ENCODE measurements at places on chromosomes 5 and 9. TPM values are rescaled to one million over a fixed set of nuclear protein-coding genes. Genes with fewer than 3 reads are reported as not detected.

The CTSV gene
- 0.46 TPM for total RNA-seq

The RASEF gene
- not detected for total RNA-seq

The NUTM2G gene
- total RNA-seq, result not detected

The ADAMTS2 gene
- not detected for total RNA-seq

The MACIR gene
- total RNA-seq, result 8.2 TPM

The ITGA1 gene
- total RNA-seq, result 2.6 TPM

The GPR151 gene
- total RNA-seq, result not detected

The OSMR gene
- not detected for total RNA-seq

The AQP7 gene
- 0.35 TPM for total RNA-seq

The FCHO2 gene
- total RNA-seq, result 0.92 TPM

The PCDH1 gene
- not detected for total RNA-seq

All from activated CD4-positive, alpha-beta T cell treated with anti-CD3 and anti-CD28 coated beads, Interleukin-2, amount 10 ng/mL, durations not matched to agents 7 days and 5 days (primary cell).